ENCODE measurements at places on chromosomes 5 and 9.

DNA sequence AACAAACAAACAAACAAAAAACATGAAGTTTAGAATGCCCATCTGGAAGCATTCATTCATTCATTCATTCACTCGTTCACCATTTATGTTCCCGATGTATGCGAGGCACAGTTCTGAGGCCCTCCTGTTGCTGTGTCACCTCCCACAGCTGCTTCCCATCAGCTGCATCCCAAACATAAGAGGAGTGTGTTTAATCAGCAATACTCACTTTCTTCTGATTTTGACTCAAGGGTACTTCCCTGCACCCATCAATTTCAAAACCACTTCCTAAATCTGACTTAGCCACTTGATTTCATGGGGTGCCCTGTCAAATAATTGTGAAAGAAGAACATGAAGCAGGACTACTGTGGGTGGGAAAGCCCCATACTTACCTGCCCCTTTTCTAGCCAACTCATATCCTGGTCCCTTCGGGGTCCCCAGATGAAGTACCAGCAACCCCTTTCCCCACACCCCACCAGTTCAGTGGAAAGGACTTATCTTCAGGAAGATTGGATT lies 128.0 kb upstream of the IL12B start:
- DNase-seq, result no peak

- no peak for DNase-seq
These were observed 55.6 kb downstream of the CCDC192 start for GRCh38 chr5:127758766-127759283.

DNA sequence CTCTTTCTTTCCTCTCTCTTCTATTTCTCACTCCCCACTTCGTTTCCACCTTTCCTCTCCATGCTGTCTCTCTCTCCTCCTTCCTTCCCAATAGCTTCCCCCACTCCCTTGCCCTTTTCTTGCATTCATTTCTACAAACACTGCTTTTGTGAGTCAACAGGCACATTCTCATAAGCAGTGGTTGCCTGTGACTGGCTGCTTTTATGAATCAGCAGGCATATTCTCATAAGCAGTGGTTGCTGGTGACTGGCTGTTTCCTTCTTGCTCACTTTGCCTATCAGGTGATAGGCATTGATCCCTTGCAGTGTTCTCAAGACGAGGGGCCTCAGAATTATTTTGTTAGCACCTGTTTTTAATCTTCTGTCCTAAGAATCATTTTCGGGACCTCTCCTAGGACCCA lies 116.1 kb upstream of the ACTBL2 start:
- DNase-seq, result no peak

- DNase-seq, result no peak
These were observed at the start of gene CDX1 for GRCh38 chr5:150166650-150167511. CDX1 (plus strand) TSS chr5:150166778; CDS start chr5:150166877, 99 bp downstream.

- no peak for DNase-seq
These were observed 233.4 kb upstream of the CDH6 start for GRCh38 chr5:30960036-30960435.

GRCh38 chr5:60584304-60584703 lies 115.7 kb downstream of the DEPDC1B start:
- no peak for DNase-seq

GRCh38 chr5:170183816-170184687 lies 48.7 kb upstream of the C5orf58 start:
- no peak for DNase-seq

DNA sequence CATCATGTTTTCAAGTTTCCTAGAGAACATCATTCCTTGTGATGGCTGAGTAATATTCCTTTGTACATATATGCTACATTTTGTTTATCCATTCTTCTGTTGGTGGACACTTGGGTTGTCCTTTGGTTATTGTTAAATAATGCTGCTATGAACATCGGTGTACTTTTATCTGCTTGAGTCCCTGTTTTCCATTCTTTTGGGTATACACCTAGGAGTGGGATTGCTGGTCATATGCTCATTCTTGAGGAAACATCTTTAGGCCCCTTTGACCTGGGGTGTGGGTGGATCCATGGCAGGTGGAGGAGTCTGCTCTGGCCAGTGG lies 25.3 kb downstream of the GALNT12 start:
- DNase-seq, result no peak

- DNase-seq, result no peak
These were observed 1.5 kb upstream of the SLC23A1 start for GRCh38 chr5:139384591-139385051.

- no peak for DNase-seq
These were observed 23.2 kb downstream of the LPCAT1 start for GRCh38 chr5:1500411-1501091.

All from T-helper 22 cell (primary cell).